Liver (tissue), 10 donors: ENCODE measurements at places on chromosomes 3 and 15. TPM values are rescaled to one million over a fixed set of nuclear protein-coding genes. Genes with fewer than 3 reads are reported as not detected.

The PAQR9 gene
- 24.3 TPM for total RNA-seq

The FBXW12 gene
- total RNA-seq = not detected

The MORC1 gene
- total RNA-seq = 0.33 TPM

The TRMT10C gene
- 12.6 TPM for total RNA-seq

The MAGEL2 gene
- 0.09 TPM for total RNA-seq

The RAB6B gene
- 2.8 TPM for total RNA-seq

The NRG4 gene
- 1.3 TPM for total RNA-seq

The ZIC4 gene
- not detected for total RNA-seq

The DISP2 gene
- under 0.01 TPM for total RNA-seq

The RARB gene
- 2.4 TPM for total RNA-seq

The GAP43 gene
- not detected for total RNA-seq

The NEK11 gene
- 0.84 TPM for total RNA-seq

The CADPS gene
- 0.17 TPM for total RNA-seq

The VGLL3 gene
- 1.3 TPM for total RNA-seq

The ROBO2 gene
- 19.4 TPM for total RNA-seq

The SLC2A2 gene
- total RNA-seq = 506 TPM

The MCTP2 gene
- total RNA-seq = 6.3 TPM

The IL17RC gene
- total RNA-seq = 62.8 TPM

The MGA gene
- 17.3 TPM for total RNA-seq

The GLDN gene
- 0.50 TPM for total RNA-seq

The SEMA3G gene
- total RNA-seq = 1.2 TPM

The TNFAIP8L3 gene
- 4.9 TPM for total RNA-seq

The LRRK1 gene
- 4.4 TPM for total RNA-seq

The EIF2B5 gene
- 28.2 TPM for total RNA-seq

The HRG gene
- total RNA-seq = 41.8 TPM

The ITIH1 gene
- total RNA-seq = 1,022 TPM

The ALS2CL gene
- 22.9 TPM for total RNA-seq

The CLEC3B gene
- 8.9 TPM for total RNA-seq

The SYNPR gene
- not detected for total RNA-seq

The BLM gene
- 0.33 TPM for total RNA-seq

The ASB14 gene
- not detected for total RNA-seq

The ZNF660 gene
- 2.7 TPM for total RNA-seq

The MEGF11 gene
- total RNA-seq = under 0.01 TPM

The CXCR6 gene
- total RNA-seq = 0.75 TPM

The CCR4 gene
- total RNA-seq = 1.0 TPM

The TYRO3 gene
- total RNA-seq = 2.2 TPM

The A4GNT gene
- 0.17 TPM for total RNA-seq

The GASK1A gene
- 0.79 TPM for total RNA-seq

The DAZL gene
- total RNA-seq = not detected

The MASP1 gene
- total RNA-seq = 83.4 TPM

The MAPK6 gene
- 45.7 TPM for total RNA-seq

The ACP3 gene
- 2.1 TPM for total RNA-seq

The CCRL2 gene
- 1.0 TPM for total RNA-seq

The PRR20G gene
- not detected for total RNA-seq

The SH2D7 gene
- total RNA-seq = not detected

The C2CD4A gene
- not detected for total RNA-seq

The SLC9C1 gene
- 0.28 TPM for total RNA-seq

The SIDT1 gene
- 2.2 TPM for total RNA-seq

The WDR93 gene
- total RNA-seq = not detected

The DPPA4 gene
- 0.25 TPM for total RNA-seq

The GOLGA8T gene
- 0.08 TPM for total RNA-seq

The PAK6 gene
- 0.08 TPM for total RNA-seq

The CFAP92 gene
- total RNA-seq = 0.05 TPM

The BOC gene
- total RNA-seq = 1.5 TPM

The CPOX gene
- 18.2 TPM for total RNA-seq

The GP9 gene
- total RNA-seq = not detected
